ENCODE measurements at places on chromosomes 2 and 18. TPM values are rescaled to one million over a fixed set of nuclear protein-coding genes. Genes with fewer than 3 reads are reported as not detected.

The TMEM37 gene
- total RNA-seq: 3.3 TPM

The GYPC gene
- total RNA-seq: 26.5 TPM

The CPO gene
- total RNA-seq: not detected

The ANKRD62 gene
- not detected for total RNA-seq

The ZEB2 gene
- 84.9 TPM for total RNA-seq

The VWA3B gene
- total RNA-seq: not detected

DNA sequence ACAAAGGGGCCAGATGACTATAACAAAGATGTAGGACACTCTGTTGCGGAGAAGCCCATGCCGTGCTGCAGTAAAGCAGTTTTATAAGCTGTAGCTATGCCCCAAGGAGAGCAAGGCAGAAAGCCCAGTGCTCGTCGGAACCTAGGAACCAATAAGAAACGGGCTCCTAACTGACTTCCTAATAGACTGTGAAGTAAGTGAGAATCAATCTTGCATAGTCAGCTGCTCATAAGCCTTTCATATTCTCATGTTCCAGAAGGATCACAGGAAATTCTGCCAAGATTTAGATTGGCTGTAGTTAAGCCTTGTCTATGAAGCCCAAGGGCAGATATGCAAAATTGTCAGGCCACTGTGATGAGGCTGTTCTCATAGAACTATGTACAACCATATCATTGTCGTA is 98.4 kb downstream of the RTTN start:
- DNase-seq: no peak

GRCh38 chr18:21303445-21303844 is 61.4 kb downstream of the GREB1L start:
- DNase-seq: no peak

DNA sequence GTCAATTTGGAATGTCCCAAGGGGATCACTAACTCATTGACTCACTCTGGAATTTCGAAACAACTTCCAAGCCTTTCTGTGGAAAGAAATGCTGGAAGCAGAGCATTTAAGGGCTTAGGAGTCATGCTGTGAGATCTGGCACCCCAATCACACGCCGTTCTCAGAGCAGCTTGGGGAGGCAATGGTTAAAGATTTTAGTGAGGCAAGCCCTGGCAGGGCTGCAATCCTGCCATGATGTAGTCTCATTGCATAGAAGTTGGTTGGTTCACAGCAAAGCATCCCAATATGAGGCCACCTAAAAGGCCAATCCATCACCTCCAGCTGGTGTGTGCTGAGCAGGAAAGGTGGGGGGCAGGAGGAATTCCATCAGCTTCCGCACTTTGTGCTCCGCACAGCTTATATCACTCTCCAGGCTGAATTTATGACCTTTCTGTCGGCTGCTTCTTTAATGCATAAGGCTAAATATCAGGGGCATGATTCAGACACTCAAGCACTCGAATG is 1043.9 kb upstream of the POU3F3 start:
- DNase-seq: peak; percentile 10

GRCh38 chr2:51247252-51247805 is 215.4 kb upstream of the NRXN1 start:
- peak; percentile 24 for DNase-seq

DNA sequence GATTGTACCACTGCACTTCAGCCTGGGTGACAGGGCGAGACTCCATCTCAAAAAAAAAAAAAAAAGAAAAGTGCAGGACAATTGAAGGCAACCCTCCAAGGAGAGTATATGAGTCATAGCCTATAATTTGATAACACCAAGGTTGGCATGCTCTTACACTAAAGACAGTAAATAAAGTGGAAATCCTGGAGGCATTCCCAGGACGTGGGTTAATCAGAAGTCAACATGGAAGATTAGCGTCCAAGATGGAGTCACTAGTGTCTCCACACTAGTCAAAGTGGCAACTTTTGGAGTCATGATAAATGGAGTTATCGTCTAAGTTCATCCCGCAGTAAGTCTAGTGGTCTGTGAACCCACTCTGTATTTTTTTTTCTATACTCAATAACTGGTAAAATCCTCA is 21.2 kb upstream of the UGGT1 start:
- DNase-seq: peak; percentile 61

GRCh38 chr2:10350761-10351160 is 48.1 kb downstream of the HPCAL1 start:
- DNase-seq: no peak

DNA sequence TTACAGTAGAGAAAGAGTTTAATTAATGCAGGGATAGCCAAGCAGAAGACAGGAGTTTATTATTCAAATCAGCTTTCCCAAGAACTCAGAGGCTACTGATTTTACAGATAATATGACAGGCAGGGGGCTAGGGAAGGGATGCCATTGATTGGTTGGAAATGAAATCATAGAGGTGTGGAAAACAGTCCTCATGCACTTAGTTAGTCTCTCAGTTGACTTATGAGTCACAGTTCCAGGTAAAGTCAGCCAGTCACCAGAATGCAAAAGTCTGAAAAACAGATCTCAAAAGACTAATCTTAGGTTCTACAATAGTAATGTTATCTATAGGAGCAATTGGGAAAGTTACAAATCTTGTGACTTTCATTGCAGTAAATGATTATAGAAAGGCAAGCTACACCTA is 676.4 kb upstream of the CHAC2 start:
- no peak for DNase-seq

DNA sequence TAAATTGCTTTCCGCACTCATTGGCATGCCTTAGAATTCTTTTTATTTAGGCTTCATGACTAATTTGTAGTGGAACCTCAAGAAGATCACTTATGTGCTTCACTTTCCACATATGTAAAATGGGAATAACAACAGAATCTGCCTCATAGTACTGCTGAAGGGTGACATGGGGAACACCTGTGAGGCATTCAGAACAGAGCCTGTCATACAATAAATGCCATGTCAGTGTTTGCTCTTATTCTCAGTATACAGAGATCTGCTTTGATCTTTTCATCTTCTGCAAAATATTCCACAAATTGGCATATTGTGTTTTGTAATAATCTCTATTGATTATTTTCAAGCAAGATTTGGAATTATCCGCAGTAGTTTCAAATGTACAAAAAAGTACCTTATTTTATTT is 17.4 kb upstream of the CPS1 start:
- no peak for DNase-seq

GRCh38 chr2:73215254-73215653 is 1.2 kb downstream of the SMYD5 start:
- no peak for DNase-seq

GRCh38 chr18:58727776-58728500 is 56.7 kb downstream of the MALT1 start:
- peak; percentile 19 for DNase-seq

DNA sequence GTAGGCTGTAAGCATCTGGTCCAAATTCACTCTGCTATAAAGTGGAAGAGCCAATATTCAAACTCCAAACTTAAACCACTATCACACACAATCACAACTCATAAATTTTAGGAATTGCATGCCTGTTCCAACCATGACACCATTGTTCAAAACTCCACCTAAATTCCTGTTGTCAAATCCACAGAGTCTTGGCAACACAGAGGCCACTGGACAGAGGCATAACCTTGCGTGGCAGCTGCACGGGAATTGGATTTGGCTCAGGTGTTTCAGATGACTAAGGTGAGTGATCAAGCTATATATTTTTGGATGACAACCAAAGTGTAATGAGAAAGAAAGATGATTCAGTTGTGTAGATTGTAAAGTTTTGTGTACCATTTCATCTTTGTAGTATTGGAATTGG is 422.7 kb upstream of the TNP1 start:
- DNase-seq: peak; percentile 93

DNA sequence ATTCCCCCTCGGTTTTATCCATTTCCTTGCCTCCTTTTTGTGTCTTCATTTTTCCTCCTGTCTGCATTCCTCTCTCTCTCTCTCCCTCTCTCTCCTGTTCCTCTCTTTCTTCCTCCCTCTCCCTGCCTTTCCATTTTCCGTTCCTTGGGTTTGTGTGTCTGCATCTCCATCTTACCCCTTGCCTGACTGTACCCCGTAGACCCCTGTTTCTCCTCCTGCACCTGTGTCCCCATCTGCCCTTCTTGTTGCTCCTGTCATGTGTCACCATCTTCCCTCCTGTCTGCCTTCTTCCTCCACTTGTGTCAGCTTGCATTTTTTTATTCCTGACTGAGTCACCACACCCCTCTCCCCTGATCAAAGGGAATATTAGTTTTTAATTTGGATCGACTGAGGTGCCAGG is 1.8 kb downstream of the CDK5R2 start:
- no peak for DNase-seq

DNA sequence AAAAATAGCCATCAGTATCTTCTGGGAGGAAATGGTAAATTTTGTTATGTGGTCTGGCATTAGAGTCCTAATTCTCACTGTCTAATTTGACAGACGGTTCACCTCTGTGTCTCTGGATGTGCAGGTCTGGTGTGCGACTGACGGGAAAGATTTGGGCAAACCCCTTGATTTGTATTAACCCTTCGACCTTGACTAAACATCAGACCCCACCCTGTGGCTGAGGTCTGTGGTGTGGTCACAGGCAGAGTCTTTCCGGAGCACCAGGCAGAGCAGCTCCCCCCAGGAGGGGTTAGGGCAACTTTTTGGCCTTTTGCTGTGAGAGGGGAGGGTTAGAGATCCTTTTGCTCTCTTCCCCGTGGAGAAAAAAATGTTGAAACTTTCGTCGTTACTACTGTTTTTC is 6.4 kb downstream of the TWIST2 start:
- no peak for DNase-seq

- DNase-seq: no peak
These were observed 825.4 kb downstream of the DCDC2C start for GRCh38 chr2:4528773-4529172.

DNA sequence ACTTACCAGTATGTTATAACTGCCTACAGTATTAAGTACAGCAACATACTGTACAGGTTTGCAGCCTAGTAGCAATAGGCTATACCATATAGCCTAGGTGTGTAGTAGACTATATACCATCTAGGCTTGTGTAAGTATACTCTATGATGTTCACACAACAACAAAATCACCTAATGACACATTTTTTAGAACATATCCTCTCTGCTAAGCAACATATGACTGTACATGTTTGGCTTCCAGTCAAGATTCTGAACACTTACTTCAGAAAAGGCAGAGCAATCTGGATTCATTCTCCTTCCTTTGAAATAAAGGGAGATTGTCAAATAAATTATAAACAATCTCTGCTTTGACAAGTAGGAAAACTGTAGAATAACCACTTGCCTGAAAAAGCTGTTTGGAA is 81.8 kb downstream of the EXOC6B start:
- DNase-seq: peak; percentile 44

DNA sequence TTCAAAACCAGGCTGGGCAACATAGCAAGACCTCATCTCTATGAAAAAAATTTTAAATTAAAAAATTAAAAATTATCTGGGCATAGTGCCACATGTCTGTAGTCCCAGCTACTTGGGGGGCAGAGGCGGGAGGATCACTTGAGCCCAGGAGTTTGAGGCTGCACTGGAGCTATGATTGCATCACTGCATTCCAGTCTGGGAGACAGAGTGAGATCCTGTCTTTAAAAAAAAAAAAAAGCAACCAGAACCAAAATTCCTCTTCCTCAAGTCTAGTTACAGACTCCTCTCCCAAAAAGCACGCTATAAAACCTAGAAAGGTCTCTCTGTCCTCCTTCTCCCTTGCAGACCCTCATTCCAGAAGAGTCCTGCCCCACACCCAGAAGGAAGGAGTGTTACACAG is 23.9 kb downstream of the TNFAIP6 start:
- DNase-seq: peak; percentile 61

DNA sequence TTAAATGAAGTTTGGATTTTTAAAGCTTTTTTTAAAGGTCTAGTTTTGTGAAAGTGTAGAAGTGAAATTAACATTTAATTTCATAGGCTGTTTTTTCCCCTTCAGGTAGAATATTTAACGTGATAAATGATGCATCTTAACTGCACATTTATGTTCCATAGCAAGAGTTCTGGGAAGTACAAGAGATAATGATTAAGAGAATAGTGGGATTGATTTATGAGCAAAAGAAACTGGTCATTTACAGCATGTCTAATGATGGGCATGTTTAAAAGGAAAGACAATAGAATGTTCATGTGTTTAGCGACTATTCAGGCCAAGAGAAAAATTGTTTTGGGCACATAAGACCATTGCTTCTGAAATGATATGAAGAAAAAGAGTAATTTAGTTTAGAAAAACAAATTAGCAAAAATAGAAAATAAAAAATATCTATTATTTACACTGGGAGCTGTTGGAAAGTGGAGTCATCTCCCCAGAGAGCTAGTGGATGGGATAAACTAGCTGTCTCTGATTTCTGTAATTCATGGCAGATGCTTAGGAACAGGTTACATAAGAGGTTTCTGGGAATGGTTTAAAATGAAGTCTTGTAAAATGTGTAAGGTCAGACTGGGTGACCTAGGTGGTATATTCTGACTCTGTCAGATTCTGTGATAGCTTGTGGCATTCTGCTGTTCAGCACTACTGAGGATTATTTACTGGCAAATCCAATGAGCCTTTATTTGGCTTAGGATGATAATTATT is 60.7 kb downstream of the WDR7 start:
- DNase-seq: no peak

DNA sequence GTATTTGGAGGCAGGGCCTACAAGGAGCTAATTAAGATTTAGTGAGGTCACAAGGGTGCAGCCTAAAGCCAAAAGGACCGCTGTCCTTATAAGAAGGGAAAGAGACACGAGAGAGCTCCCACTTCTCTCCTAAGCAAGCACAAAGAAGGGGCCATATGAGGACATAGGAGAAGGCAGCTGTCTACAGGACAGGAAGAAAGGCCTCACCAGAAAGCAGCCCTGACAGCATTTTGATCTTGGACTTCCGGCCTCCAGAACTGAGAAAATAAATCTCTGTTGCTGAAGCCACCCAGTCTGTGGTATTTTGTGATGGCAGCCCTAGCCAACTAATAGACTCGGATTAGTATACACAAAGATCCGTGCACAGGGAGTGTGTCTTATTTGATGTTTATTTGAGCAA is 139.7 kb downstream of the B3GNT2 start:
- DNase-seq: no peak

DNA sequence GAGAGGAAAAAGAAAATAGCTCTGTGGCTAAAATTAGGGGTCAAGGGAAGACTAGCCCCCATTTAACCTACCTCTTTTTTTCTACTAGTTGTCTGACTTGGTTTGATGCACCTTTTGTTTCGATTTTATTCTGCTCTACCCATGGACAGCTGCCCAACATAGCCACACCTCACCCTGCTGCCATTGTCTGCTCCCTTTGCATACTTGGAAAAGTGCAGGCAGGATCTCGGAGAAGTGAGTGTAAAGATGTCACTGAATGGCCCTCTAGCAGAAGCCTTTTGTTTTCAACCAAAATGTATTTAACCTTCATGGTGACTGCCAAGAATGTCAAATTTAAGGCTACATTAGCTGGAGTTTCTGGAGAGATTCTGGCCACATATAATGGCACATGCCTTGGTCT is 62.9 kb downstream of the SETBP1 start:
- DNase-seq: no peak

GRCh38 chr18:55833543-55833942 is 245.6 kb upstream of the TCF4 start:
- peak; percentile 99 for DNase-seq
